Kidney epithelial cell (primary cell): ENCODE measurements at places on chromosomes 3 and 15. TPM values are rescaled to one million over a fixed set of nuclear protein-coding genes. Genes with fewer than 3 reads are reported as not detected.

The SLC2A2 gene
- not detected in 2 replicates for total RNA-seq

The CACNA2D3 gene
- total RNA-seq, result 0.17 and 0.55 TPM in 2 replicates

The NR1I2 gene
- 0.14 and 0.79 TPM in 2 replicates for total RNA-seq

The ZCWPW2 gene
- total RNA-seq, result 0.13 TPM in 1 of 2 replicates, not detected in the other

The P2RY14 gene
- total RNA-seq, result not detected in 2 replicates

The GFM1 gene
- 45.5 and 55.0 TPM in 2 replicates for total RNA-seq

The ITPR1 gene
- 8.9 and 11.2 TPM in 2 replicates for total RNA-seq

DNA sequence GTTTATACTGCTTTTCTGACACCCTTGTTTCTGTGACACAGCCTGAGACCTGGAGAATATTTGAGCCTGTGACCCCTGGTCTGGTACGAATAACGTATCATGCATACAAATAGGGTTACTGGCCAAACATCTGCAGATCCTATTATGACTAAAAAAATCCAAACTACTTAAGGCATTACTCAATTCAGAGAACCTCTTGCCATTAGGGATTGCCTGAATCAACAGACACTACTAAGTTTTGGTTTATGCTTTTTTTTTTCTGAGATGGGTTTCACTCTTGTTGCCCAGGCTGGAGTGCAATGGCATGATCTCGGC, 35.4 kb downstream of the OSBPL10 start:
- no peak for DNase-seq

GRCh38 chr3:115503394-115503793, 119.9 kb upstream of the GAP43 start:
- no peak for DNase-seq

GRCh38 chr15:27353856-27354255, 382.9 kb downstream of the GABRG3 start:
- peak; percentile 38 for DNase-seq

GRCh38 chr3:16050641-16051467, 123.6 kb upstream of the GALNT15 start:
- no peak for DNase-seq

- no peak for DNase-seq
Observed at GRCh38 chr3:72345980-72346379, 502.3 kb downstream of the SHQ1 start.

DNA sequence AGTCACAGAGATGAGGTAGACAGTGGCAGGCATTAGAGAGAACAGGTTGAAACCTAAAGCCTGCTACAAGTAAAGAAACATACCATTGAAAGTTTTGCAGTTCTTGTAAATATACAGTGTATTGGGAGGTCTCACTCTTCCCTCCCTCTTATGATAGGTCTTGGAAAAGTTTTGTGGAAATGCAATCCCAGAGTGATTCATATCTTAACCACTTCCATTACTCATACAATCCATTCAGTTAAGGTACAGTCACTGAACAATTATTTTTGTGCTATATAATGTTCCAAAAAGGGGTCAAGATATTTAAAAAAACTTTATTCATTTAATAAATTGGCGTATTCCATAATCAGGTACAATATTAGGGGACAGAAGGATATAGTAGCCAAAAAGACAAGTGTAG, 737.7 kb upstream of the ALCAM start:
- peak; percentile 29 for DNase-seq

DNA sequence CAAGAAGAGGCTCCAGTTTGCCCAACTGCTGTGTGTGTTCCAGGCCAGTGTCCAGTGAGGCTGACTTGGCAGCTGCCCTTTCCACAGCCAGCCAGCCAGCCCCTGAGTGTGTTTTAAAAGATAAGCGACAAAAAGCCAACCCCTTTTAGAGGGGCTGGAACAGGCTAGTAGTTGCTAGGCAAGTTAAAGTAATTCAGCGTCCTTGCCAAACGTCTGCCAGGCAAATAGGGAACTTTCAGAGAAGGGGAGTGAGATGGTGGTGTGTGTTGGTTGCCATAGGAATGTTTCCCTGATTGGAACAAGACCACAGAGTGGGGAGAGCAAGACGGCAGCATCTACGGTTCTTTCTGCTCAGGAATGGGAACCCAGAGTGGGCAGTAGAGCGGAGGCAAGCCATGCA, 86.3 kb downstream of the TMEM108 start:
- no peak for DNase-seq

GRCh38 chr3:177345049-177345972, 148.0 kb upstream of the TBL1XR1 start:
- peak; percentile 93 for DNase-seq

GRCh38 chr3:37162501-37163245, 11.7 kb downstream of the LRRFIP2 start:
- no peak for DNase-seq

GRCh38 chr3:129003578-129004112, 2.5 kb downstream of the EFCC1 start:
- DNase-seq, result no peak

GRCh38 chr3:42666022-42666421, 12.5 kb downstream of the ZBTB47 start:
- DNase-seq, result no peak

DNA sequence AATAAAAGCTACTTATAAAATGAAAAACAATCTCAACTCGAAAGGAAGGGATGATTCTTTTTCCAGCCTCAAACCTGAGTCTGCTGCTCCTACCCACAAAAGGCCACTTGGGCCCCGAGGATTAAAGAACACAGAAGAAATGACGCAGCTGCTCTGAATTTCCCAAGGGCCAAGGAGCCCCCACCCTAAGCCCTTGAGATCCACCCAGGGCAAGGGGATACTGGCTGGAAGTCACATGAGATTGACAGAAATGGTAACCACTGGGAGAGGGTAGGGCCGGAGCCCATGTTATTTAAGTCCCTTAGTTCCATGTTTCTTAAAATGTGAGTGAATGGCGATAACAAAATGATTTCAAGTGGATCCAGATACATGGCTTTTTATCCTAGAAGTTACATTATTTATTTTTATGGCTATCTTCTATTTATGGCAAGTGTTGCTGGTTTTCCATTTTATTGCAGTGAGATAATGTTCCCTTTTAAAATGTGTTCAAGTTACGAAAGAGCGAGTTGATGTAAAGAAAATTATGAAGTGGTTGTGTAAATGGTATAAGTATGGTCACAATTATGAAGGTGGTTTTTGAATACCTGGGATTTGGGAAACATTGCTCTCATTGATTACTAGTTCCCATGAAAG, 16.8 kb downstream of the IGDCC4 start:
- DNase-seq, result no peak

DNA sequence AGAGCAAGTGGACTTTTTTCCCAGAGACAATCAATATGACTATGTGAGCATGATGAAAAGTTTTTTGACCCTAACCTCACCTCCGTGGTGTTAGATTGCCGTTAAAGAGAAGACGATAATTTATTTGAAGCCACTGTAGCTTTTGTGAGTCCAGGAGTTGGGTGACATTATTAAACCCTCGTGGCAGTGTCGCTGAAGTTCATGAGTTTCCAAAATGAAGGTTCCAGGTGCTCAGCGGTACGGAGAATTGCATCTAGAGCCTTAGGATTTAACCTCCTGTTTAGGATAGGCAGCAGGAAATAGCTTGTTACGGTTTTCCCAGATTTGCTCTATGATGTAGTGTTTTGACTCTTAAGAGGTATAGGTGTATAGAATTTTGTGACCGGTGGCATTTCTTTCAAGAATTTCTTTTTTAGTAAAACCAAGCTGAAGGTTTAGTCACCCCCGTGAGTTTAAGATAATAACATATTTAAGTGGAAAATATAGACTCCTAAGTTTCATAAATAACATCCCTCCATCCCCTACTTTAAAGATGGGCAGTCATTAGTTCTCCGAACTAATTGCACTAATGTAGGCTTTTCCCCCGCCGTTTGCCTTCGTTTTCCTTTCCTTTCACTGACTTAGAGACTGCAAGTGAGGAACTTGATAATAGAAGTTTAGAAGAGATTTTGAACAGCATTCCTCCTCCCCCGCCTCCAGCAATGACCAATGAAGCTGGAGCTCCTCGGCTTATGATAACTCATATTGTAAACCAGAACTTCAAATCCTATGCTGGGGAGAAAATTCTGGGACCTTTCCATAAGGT, 2.0 kb downstream of the SMC4 start:
- no peak for DNase-seq

GRCh38 chr3:62556121-62556815, 182.9 kb upstream of the FEZF2 start:
- no peak for DNase-seq

DNA sequence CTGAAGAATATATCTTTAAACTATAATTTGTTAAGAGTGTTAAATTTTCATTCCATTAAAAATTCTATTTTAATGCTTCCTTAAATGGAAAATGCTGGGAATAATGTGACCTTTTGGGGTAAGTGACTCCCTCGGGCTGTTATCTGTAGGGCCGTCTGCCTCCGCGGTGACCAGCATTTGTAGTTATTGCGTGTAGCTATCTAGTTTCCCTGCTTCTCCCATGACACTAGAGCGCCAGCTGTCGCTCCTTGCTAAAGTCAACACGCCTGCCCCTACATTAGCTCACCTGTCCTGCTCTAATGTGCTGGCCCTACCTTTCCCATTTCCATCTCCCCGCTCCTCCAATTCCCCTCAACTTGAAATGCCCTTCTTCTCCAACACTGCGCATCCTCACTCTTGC, 12.4 kb upstream of the CHRM5 start:
- no peak for DNase-seq

DNA sequence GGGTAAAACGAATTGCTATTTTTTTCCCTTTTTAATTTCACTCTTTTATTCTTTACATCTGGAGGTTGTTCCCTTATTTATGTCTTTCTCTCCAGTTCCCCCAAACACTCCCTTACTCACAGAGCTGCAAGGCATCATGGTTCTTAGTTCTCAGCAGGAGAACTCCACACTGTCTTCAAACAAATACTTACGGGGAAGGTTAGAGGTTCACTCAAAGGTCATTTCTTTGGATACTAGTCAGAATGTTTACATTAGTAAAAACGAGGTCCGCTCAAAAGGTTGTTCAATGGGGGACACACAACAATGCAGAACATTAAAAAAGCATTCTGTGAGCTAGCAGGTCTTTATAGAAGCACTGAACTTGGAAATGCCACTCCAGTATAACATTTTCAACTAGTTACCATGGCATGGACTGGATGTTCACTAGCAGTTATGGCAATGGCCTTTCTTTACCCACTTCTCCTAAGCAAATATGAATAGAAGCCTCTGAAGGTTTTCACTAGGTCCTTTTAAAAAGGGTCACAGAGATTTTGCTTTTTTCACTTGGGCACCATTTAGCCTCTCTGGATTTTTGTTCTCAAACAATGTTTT, 201.7 kb downstream of the MEIS2 start:
- DNase-seq, result no peak

GRCh38 chr3:156964577-156964976, 138.4 kb downstream of the LEKR1 start:
- DNase-seq, result no peak

DNA sequence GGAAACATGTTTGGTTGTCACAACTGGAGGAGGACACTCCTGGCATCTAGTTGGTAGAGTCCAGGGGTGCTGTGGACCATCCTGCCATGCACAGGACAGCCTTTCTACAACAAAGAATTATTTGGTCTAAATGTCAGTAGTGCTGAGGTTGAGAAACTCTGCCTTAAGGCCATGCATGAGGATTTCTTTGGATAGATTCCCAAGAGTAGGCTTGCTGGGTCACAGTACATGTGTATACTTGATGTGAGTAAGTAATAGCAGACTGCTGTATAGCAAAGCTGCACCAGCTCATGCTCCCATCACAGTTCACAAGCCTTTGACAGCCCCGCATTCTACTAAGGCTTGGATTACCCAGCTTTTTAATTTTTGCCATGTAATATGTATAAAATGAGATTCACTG, 151.3 kb downstream of the MFSD1 start:
- no peak for DNase-seq

DNA sequence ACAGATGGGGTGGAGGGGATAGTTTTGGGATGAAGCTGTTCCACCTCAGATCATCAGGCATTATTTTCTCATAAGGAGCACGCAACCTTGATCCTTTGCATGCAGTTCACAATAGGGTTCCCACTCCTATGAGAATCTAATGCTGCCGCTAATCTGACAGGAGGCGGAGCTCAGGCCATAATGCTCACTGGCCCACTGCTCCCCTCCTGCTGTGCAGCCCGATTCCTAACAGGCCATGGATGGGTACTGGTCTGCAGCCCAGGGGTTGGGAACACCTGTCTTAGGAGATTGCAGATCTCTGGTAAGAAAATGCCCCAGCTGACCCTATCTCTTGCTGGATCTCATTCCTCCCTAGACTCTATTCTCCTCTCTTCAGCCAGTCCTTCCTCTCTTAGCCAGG, 6.8 kb downstream of the CSTA start:
- DNase-seq, result no peak

GRCh38 chr3:52574056-52574965, 37.9 kb downstream of the UQCC5 start:
- DNase-seq, result no peak

GRCh38 chr15:76187163-76187562, 124.1 kb downstream of the ETFA start:
- no peak for DNase-seq

DNA sequence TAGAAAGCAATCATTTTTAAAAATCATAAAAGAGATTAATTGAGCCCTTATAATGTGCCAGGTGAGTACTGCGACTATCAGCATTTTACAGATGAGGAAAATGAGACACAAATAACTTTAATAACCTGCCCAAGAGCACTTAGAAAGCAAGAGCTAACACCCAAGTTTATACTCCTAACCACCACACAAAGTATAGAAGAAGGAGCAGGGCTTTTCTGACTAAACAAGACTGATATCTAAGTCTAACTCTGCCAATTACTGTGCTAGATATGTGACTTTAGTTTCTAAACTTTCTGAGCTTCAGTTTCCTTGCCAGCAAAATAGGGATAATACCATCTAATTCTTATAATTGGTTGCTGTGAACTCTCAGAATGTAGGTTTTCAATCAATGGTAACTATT, 47.7 kb downstream of the TNIK start:
- DNase-seq, result no peak

GRCh38 chr3:30623351-30623750, 16.9 kb downstream of the TGFBR2 start:
- DNase-seq, result no peak

GRCh38 chr15:83626171-83626802, 27.6 kb upstream of the ADAMTSL3 start:
- peak; percentile 48 for DNase-seq

- DNase-seq, result peak; percentile 75
Observed at GRCh38 chr15:75694241-75695182, 18.1 kb downstream of the CSPG4 start.
